ENCODE measurements at places on chromosomes 1 and 21.
A peak's percentile ranks its signal among the peaks of the same experiment; 100 is the strongest.

GRCh38 chr1:184324972-184325371, 61.9 kb upstream of the C1orf21 start:
- no peak overlapping the region for H3K27ac ChIP-seq
- no peaks in the 10 kb centered on the region for H3K27me3 ChIP-seq
- no peak for DNase-seq
- no peak overlapping the region for H3K4me3 ChIP-seq
- H3K4me1 ChIP-seq = no peaks in the 10 kb centered on the region

DNA sequence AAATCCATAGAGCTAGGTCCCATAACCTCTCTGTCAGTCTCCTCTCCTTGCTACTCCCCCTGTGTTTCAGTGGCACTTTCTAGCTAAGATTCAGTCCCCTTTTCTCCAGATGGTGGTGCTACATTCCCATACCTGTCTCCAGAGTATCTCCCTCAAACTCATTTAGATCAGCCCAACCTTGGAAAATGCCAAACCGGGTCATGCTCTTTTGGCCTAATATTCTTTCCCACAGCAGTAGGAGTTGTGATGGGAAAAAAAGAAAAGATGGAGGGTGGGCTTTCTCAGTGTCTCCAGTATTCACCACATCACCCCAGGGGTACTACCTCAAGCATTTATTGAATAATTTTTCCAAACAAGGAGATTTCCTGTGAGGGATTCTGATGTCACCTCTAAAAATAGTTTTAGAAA, 3.2 kb upstream of the RXFP4 start:
- no peaks in the 10 kb centered on the region for H3K27me3 ChIP-seq
- H3K4me3 ChIP-seq = no peak overlapping the region
- DNase-seq = peak; percentile 88
- no peak overlapping the region for H3K27ac ChIP-seq

GRCh38 chr1:25135909-25136308, 96.4 kb downstream of the SYF2 start:
- H3K4me3 ChIP-seq = no peak overlapping the region
- no peaks in the 10 kb centered on the region for H3K36me3 ChIP-seq
- no peaks in the 10 kb centered on the region for H3K27me3 ChIP-seq

DNA sequence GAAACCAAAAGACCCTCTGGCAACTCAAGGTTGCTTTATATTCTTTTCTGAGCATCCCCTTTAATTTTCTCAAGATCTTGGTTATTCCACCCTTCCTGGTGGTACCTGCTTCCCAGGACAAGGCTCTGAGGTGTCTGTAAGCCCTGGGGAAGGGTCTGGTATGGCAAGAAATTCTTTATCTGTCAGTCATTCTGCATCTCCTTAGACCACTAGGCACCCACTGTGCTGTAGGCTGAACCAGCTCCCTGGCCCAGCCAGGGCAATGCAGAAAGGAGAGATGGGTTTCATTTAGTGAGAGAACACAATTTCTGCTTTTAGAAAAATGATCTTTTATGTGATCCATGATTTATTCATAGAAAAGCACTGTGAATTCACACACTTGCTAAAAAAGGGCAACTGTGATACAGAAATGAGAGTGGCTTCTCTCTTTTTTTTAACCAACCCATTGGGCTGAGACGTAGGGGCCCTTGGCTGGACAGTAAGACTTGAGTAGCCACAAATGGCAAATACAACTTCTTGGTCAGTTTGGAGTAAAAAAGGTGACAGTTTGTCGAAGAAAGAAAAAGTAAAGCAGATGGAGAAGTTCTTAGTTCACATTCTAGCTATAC, 4.1 kb downstream of the UROD start:
- no peak overlapping the region for H3K4me3 ChIP-seq
- H3K4me1 ChIP-seq = peaks cover 38% of the 10 kb centered on the region
- DNase-seq = no peak
- no peak overlapping the region for H3K27ac ChIP-seq
- H3K36me3 ChIP-seq = peaks cover 23% of the 10 kb centered on the region

- peak overlapping the region; percentile 62 for H3K27ac ChIP-seq
- peak; percentile 36 for DNase-seq
- H3K4me1 ChIP-seq = no peaks in the 10 kb centered on the region
- H3K27me3 ChIP-seq = no peaks in the 10 kb centered on the region
- no peaks in the 10 kb centered on the region for H3K36me3 ChIP-seq
These were observed 279.3 kb upstream of the VAMP3 start for GRCh38 chr1:7491818-7492173.
